ENCODE measurements at places on chromosomes 4 and X. TPM values are rescaled to one million over a fixed set of nuclear protein-coding genes. Genes with fewer than 3 reads are reported as not detected.

Gene TMPRSS11A
- total RNA-seq: not detected

Gene CLDN34
- not detected for total RNA-seq

DNA sequence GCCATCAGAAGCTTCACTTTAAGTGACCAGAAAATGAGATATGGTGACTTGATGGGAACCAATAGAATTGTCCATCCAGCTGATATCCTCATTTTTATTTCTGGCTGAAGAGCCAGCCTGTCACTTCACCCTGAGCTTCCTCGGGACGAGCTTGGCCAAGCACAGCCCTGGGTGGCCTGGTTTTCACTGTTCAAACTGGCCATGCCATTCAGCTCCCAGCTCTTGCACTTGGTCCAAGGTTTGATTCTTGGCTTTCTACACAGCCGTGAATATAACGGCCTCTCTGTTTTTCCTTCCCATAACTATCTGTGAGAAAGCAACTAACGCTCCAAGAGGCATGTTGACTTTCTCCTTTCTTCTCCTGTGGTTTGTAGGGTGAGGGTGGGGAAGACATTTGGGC lies 71.9 kb downstream of the LIMCH1 start:
- no peak for DNase-seq

DNA sequence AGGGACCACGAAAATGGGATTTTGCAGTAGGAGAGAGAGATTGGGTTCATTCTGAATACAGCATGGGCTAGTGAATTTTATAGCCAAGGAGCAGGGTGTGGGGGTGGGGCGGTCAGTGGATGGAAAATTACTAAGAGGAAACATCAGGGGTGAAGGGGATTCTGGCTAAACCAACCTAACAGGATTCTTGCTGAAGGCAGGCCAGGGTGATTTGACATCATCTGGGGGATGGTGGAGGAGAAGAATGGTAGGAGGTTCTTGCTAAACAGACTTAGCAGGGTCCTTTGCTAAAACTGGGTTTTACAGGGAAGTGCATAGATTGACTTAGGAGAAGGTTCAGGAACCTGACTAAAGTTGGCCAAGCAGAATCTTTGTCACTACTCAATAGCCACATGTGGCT lies 91.9 kb downstream of the DNAAF6 start:
- DNase-seq: no peak

Gene COPS4
- total RNA-seq: 28.2 TPM

Gene ATP1B4
- total RNA-seq: not detected

DNA sequence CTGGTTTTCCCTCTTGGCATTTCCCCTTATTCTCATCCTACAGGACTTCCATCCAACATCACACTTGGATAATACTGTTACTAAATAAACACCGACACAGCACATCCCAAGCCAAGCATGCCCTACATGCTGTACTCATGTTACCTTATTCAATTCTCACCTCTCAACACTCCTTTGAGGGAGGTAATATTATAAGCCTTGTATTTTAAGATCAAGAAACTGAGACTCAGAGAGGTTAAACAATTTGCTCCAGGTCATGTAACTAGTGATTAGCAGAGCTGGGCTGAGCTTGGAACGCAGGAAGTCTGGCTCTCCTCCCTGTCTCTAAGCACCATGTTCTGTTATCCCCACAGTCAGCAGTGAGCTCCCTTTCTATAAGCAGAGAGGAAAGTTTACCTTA lies 333.6 kb upstream of the IGFBP7 start:
- DNase-seq: no peak

- DNase-seq: no peak
Observed at GRCh38 chr4:81215931-81216330, 909 bp upstream of the PRKG2 start.

Gene FHDC1
- 0.42 TPM for total RNA-seq

DNA sequence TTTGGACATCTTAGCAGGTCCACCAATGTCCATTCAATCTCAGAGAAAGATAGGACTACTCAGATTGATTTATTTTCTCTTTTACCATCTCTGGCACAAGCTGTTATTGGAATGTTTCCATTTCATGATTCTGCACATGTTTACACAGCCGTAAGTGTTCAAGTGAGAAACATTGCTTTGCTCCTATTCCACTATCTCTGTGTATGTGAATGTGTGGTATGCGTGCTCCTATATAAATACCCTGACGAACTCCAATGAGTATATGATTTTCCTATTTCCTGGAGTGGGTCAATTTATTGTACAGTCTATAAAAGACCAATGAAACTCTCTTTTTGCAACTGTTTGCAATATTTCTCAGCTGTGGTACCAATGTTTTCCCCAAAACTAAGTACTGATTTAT lies 221.0 kb upstream of the GALNT7 start:
- no peak for DNase-seq
